ENCODE measurements at places on chromosomes 5 and 9.
A peak's percentile ranks its signal among the peaks of the same experiment; 100 is the strongest.

- DNase-seq, result peak; percentile 57
These were observed 12.5 kb upstream of the SYNPO start for GRCh38 chr5:150627731-150628545.

- no peak for DNase-seq
These were observed 20.3 kb downstream of the DBH start for GRCh38 chr9:133656211-133657119.

DNA sequence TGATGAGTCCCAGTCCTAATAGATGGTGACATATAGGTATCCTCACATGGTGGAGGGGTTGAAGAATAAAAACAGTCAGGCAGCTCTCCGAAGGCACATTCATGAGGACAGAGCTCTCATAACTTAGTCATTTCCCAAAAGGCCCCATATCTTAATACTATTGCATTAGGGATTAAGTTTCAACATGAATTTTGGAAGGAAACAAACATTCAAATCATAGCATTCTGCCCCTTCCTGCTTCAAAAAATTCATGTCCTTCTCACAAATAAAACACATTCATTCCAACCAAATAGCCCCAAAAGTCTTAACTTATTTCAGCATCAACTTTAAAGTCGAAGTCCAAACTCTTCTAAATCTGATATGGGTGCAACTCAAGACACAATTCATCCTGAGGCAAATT, 277.2 kb upstream of the NR4A3 start:
- no peak for DNase-seq

DNA sequence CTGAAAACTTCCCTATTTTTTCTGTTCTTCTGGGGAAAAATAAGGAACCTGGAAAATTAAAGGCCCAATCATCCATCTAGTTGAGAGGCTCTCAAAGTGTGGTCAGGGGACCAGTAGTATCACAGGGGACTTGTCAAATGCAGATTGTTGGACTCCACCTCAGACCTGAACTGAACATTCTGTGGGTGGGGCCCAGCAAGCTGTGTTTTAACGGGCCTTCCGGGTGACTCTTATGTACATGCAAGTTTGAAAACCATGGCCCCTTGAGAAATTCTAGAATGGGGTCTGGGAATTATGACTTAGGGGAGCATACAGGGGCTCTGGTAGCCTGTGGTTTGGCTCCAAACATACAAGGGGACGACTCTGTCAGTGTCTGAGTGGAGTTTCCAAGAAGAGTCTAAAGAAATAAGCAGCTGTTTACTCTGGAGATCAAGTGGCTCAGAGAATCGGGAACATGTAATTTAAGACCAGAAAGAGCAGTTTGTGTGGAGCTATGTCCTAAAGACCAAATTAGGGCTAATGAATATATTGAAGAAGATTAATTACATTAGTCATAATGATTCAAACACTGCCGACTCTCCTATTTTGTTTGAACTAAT, 177.4 kb downstream of the SLC28A3 start:
- DNase-seq, result no peak

DNA sequence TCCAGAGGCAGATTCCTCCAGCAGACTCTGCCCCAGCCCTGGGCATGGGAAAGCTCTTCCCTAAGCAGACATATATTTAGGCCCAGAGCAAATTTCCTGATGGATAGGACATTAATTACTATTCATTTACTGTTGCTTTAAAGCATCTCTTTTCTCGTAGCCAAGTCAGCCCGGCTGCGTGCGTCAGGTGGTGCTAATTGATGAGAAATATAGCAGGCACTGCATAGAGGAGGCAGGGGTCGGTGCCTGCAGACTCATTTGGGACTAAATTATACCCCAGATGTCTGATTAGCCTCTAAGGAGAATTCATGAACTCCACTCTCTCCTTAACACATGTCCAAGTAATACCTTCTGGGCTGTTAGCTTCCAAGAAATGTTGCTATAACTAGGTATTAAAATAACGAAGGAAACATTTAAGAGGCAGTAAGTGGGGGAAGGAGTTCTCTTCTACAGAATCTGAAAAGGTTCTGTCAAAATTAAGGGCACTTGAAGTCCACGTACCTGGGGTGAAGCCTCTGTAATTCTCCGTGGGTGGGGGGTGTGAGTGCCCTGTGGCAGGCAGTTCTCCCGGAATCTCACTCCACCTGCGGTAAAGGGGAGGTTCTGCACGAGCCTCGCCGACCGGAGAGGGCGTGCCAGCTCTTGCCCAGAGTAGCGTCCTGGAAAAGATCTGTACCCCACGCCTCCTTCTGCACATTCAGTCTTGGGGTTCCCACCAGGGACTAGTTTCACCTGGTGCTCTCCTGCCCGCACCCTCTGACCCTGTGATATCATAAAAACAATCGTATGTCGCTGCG, 115.9 kb upstream of the FCN2 start:
- no peak for DNase-seq

- DNase-seq, result no peak
These were observed 340.4 kb downstream of the RASEF start for GRCh38 chr9:82722561-82722960.

- DNase-seq, result peak; percentile 15
These were observed 242.5 kb upstream of the RIOK2 start for GRCh38 chr5:97425511-97425910.
